ENCODE measurements at places on chromosomes 2 and 18.

DNA sequence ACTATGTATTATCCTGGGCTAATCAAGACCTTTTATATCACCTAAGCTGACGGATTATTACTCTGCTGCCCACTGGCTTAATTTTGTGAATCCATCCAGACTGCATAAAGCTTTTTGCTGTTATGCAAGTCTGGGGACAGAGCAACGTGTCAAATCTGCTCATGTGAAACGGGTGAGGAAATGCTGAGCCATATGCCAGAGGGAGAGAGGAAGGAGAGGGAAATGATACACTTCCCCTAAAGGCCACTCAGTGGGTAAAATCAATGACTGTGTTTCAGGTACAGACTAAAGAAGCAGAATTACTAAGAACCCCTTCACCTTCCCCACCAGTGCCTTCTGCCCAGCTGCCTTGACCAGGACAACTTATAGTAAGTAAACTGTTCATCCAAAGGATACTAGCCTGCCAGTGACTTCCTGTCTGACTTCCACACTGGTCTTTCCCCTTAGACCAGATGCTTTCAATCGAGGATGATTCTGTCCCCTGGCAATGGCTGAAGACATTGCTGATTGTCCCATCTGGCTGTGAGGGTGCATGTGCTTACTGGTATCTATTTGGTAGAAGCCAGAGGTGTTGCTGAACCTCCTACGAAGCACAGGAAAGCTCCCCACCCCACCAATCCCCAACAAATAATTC is 43.0 kb downstream of the STAT1 start:
- DNase-seq, result no peak

DNA sequence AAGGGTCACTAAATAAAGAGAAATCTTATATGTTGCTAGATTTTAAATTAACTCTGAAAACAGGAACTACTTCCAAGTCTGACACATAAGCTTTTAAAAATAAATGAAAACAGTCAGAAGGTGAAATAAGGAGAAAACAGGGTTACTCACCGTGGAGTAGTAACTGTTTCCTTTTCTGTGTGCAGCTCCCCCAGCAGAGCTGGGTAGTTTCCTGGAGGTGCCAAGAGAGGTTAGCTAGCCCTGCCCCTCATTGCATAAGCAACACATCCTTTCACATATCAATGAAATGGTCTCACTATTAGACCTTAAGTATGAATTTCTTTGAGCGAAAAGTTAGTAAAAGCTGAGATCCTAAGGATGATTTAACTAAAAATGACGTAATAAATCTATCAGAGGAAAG is 54.0 kb upstream of the GPR75 start:
- no peak for DNase-seq

GRCh38 chr2:29097569-29097968 is 17.6 kb upstream of the CLIP4 start:
- no peak for DNase-seq

DNA sequence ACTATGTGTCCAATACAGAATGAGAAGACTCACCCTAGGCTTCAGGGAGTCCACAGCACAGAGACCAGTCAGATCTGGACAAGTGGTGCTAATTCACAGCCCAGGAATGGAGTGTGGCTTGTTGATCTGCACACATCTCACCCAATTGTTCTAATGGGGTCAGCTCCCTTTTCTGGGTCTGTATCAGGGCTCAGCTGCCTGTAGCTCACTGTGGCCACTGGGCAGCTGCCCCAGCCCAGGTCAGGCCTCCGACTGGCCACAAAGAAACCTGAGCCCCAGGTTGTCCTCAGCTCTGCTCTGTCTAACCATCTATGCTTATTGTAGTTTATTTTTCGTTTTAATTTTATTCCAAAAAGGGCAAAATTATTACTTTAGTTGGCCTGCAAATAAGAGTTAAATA is 202.3 kb upstream of the RAB6C start:
- DNase-seq, result no peak

- no peak for DNase-seq
These were observed 2.4 kb upstream of the MALT1 start for GRCh38 chr18:58668897-58669296.

DNA sequence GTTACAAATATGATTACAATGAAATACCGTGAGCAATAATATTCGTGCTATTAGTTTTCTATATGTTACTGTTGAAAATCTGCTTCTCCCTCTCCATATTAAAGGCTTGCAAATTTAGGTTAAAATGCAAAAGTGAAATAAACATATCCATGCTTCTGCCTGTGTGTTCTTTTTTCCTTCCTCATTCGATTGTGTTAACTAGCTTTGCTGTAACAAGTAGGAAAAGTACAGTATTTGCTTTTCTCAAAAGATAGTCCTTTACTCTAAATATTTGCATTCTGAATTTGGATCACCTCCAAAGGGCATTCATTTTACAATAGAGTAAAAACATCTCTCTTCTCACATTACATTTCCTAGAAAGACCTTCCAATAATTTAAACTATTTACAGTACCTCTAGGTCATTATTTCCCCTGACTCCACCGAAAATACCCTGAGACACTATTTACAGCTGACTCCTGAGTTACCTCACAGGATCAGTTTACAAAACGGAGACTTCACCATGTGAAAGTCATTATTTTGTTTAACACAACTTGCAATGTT is 835.0 kb upstream of the FANCL start:
- no peak for DNase-seq

- DNase-seq, result no peak
These were observed 217.6 kb upstream of the SPRED2 start for GRCh38 chr2:65649811-65650589.

DNA sequence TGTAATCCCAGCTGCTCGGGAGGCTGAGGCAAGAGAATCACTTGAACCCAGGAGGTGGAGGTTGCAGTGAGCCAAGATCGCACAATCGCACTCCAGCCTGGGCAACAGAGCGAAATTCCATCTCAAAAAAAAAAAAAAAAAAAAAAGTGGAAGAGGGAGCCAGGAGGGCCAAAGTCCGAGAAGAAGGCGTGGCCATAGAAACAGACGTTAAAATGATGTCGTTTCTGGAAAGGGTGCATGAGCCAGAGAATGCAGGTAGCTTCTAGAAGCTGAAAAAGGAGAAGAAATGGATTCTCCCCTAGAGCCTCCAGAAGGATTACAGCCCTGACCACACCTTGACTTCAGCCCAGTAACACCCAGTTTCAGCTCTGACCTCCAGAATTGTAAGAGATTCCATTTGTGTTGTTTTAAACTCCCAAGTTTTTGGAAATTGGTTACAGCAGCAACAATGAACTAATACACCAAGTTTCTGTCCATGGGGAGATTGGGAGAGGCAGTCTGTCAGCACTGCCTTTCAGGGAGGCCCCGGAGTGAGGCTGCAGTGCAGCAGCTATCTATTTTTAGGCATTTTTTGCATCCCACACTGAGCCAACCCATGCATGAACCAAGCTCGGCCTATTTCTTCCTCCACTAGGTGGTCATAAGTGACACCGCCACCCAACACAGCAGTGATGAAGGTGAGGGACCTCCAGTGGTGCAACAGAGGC is 14.2 kb upstream of the TRAF3IP1 start:
- DNase-seq, result no peak

- DNase-seq, result no peak
These were observed 77.9 kb upstream of the KLF7 start for GRCh38 chr2:207243601-207244000.

DNA sequence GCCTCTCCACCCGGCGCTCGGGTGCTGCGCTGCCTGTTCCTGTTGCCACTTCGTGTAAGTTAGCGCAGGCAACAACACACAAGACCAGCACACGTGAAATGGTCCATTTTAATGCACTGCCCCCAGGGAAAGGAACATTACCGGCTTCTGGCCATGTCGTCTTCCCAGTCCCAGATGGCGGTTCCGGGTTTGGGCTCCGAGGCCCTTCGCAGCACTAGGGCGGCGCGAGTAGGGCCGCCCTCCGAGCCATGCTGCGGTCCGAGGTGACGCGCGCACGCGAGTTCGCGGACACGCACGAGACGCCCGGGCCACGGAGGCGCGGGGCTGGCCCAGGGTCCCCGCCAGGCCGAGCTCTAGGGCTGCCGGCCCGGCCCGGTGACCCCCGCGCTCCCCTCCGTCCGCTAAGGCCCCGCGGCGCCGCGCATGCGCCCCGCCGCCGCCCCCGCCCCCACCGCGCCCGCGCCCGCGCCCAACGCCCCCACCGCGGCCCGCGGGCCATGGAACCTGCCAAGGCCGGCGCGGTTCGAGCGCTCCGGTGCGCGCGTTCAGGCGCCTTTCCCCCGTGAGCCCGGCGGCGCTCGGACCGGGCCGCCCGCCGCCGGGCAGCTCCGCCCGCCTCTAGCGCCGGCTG is 367 bp upstream of the ZNF236 start:
- no peak for DNase-seq

DNA sequence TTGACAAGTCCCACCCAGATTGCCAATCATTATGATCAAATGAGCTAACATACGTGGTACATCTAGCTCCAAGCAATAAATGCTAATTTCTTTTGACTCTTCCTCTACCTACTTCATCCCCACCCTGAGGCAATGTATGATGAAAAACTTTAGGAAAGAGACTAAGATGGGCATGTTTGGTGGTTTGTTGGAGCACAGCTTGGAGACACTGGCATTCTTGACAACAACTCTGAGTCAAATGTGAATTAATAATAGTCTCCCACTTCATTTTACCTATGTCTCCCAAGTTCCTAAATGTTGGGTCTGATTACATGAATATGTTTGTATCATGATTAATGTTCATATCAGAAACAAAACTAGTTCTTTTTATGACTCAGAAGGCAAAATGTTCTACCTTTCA is 36.6 kb downstream of the EXOC6B start:
- DNase-seq, result no peak

- DNase-seq, result no peak
These were observed 795 bp upstream of the TCF7L1 start for GRCh38 chr2:85132397-85132796.

- DNase-seq, result peak; percentile 56
These were observed 96.4 kb downstream of the RTP5 start for GRCh38 chr2:241965931-241966412.

DNA sequence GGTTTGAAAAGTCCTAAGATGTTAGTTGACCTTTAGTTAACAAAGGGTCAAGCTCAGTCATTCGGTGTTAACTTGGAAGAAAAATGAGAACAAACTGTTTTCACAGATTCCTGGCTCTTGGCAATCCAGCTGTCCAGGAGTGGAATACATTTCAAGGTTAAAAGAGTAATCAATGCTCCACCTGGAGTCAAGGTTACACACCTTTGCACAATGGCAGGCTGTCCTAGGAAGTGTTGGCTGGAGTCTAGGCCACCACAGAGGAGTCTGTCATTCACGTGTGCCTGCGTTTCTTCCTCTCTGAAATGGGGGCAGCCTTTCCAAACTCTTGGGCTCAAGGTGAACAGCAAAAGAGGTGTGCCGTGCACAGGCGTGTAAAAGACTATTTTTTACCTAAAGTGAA is 6.3 kb upstream of the ID2 start:
- no peak for DNase-seq

All from AG09319 (cell line).